HFF-Myc (cell line): ENCODE measurements at places on chromosomes 7 and 10.
A peak's percentile ranks its signal among the peaks of the same experiment; 100 is the strongest.

- DNase-seq, result no peak
Observed at GRCh38 chr10:79137300-79137756, 68.6 kb downstream of the ZMIZ1 start.

GRCh38 chr10:103666087-103666761 lies 172.7 kb downstream of the NEURL1 start:
- DNase-seq, result no peak

- no peak for DNase-seq
Observed at GRCh38 chr7:24734306-24734705, 23.0 kb downstream of the GSDME start.

DNA sequence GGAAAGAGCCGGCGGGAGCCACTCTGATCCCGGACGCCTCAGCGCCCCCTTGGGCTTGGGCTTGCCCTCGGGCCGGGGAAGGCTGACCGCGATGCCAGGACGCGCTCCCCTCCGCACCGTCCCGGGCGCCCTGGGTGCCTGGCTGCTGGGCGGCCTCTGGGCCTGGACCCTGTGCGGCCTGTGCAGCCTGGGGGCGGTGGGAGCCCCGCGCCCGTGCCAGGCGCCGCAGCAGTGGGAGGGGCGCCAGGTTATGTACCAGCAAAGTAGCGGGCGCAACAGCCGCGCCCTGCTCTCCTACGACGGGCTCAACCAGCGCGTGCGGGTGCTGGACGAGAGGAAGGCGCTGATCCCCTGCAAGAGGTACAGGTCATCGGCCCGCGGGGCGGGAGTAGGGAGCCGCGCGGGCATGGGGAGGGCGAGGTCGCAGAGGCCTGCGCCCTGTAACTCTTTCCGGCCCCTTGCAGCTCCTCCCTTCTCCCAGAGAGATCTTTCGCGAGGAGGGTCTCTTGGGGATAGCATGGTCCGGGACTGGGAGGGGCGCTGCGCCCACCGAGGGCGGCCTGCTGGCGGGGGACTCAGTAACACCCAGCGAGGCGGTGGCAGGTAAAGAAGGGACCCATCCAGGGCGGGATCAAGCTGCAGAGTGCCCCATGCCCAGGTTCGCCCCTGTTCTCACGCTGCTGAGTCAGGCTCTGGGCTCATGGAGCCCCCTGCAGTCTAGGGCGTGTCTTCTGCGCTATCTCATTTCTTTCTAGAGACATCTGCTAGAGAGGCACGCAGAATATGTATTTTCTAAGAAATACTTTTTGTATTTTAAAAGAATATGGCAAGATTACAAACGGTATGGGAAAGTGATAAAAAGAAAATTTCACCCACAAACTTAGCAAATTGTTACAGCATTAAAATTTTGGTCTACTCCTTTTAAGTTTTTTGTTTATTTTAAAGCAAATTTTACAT lies 687 bp downstream of the EPDR1 start:
- DNase-seq, result no peak

DNA sequence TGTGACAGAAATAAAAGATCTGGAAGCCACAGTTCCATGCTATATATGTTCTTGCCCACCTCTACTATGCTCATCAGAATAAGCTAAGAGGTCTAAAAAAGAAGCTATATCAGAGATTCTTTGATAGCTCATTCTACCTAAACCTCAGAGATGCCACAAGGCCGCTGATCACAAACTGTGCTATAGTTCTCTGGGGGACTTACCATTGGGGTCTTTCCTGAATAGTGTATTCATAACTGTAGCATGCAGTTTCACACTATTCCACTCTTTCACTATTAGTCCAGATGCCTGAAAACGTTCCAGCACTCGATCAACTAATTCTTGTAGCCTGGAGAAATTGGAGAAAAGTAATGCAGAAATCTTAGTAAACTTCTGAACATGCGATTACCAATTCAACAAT lies 44.5 kb upstream of the SPOCK2 start:
- DNase-seq, result no peak

GRCh38 chr10:14712991-14713424 lies 61.7 kb downstream of the FAM107B start:
- no peak for DNase-seq

DNA sequence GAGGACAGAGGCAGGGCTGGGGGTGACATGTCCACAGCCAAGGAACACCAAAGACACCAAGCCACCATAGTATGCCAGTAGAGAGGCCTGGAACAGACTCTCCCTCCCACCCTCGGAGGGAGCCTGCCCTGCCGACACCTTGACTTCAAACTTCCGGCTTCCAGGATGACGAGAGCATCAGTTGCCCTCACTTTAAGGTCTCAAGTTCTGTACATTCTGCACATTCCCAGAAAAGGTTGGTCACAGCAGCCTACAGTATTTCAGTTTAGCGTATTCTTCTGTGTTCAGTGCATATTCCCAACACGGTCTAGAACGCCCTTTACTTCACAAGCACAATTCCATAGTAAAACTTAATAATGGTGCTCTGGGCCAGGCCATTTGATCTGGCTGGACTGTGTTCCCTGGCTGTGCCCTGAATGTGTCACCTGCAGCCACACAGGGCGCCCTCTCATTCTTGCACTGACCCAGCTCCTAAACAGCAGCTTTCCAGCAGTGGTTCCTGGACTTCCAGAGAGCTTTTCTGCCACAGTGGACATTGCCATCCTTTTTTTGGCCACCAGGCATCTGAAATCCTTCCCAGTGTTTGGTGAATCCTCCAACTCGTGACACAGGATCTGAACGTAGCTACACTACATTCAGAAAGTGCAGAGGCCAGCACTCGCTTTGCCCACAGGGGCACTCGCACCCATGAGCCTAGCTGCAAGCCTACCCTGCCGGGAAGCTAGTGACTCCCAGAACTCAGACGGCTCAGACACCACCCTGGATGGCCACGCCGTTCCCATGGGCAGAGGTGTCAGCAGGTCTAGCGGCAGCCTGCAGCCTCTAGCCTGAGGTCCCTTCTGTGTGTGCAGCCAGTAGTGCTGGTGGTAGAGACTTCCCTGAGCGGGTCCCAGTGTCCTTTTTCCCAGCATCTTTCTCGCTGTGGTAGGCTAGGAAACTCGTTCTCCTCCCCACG lies 36.4 kb upstream of the INSIG1 start:
- no peak for DNase-seq

DNA sequence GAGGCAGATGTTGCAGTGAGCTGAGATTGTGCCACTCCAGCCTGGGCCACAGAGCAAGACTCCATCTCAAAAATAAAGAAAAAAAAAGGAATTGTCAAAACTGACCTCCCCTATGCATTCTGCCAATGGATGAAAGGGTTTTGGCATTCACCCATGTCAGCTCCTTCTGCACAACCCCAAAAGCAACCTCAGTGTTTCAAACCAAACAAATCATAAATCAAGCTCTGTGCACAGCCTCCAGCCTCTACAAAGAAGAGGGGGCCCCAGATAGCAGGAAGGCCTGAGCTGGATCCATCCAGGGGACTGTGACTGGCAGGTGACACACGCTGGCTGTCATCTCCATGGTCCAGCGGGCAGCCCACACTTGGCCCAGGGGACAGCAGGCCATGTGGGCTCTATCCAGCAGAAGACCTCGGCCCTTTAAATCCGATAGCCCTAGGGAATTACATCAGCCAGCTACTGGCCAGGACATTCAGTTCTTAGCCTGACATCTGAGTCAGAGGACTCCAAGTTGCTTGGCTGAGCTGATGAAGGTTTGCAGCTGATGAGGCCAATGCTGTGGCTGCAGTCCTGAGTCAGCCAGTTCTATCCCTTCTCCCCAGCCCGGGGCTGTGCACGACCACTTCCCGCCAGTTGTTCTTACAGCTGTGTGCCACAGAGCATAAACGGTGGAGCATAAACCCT lies 52.0 kb upstream of the FIGNL1 start:
- DNase-seq, result peak; percentile 43

DNA sequence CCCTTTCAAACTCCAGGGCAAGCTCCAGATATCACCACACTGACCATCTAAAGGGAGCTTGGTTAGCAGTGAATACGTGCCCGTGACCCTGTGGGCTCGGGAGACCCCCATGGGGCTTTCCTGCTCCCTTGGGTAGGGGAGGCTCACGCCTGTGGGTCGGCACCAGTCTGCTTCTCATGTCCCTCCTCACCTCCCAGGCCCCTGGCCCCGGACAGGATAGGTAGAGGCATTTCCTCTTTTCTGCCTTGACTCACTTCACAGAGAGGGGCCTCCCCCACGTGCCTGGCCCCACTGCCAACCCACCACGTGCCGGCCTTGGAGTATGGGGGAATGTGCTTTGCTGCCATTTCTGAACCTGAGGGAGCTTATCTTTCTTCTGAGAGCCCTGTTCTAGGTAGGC lies 131.3 kb upstream of the FAM20C start:
- no peak for DNase-seq

- no peak for DNase-seq
Observed at GRCh38 chr7:1359681-1360485, 99.4 kb downstream of the MICALL2 start.

- no peak for DNase-seq
Observed at GRCh38 chr7:41974870-41975557, 262.0 kb downstream of the GLI3 start.

- DNase-seq, result no peak
Observed at GRCh38 chr7:85567983-85568382, 381.1 kb upstream of the SEMA3D start.

DNA sequence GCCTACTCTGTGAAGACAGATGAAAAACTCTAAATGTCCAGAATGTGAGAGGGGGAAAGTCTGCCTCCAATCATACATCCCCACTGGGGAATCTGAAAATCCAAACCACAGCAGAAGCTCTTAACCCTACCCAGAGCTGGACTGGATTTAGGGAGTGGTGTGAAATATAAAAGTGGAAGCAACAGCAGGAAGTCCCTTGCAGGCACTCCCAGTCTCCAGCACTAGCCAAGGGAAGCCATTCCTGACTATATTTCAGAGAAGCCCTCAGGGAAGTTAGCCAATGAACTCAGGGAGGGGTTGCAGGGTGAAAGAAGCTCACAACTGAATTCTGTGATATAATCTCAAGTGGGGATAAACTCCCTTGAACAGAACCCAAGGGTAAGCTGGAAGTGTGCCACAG lies 51.5 kb downstream of the CRPPA start:
- no peak for DNase-seq
